ENCODE measurements at places on chromosomes 2 and 18.

GRCh38 chr2:20624884-20625485 lies 25.9 kb downstream of the HS1BP3 start:
- no peak for DNase-seq

GRCh38 chr2:189188115-189188805 lies 8.7 kb upstream of the COL5A2 start:
- DNase-seq = peak; percentile 50

DNA sequence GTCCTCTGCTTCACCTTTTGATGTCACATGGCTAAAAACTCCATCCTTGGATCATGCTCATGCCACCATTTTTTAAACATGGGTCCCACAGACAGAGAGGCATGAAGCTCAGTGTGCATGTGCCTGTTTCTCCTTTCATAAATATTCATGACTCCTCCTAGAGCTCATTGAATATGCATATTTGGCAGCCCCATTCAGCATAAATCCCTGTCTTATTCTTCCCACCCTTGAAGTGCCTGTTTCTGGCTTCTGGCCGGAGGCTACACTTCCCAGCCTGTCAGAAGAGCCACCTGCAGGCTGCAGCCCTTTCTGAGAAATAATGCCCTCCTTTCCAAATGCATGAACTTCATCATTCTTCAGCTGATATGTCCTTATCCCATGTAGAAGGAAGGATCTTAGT lies 109.7 kb downstream of the LDLRAD4 start:
- DNase-seq = no peak

GRCh38 chr2:10343658-10344057 lies 41.0 kb downstream of the HPCAL1 start:
- DNase-seq = no peak

GRCh38 chr2:1677821-1678165 lies 66.5 kb downstream of the PXDN start:
- no peak for DNase-seq

- no peak for DNase-seq
Measured at GRCh38 chr18:24762511-24762910, 302.1 kb downstream of the HRH4 start.

GRCh38 chr2:217356781-217357180 lies 496.9 kb upstream of the TNP1 start:
- DNase-seq = peak; percentile 60

DNA sequence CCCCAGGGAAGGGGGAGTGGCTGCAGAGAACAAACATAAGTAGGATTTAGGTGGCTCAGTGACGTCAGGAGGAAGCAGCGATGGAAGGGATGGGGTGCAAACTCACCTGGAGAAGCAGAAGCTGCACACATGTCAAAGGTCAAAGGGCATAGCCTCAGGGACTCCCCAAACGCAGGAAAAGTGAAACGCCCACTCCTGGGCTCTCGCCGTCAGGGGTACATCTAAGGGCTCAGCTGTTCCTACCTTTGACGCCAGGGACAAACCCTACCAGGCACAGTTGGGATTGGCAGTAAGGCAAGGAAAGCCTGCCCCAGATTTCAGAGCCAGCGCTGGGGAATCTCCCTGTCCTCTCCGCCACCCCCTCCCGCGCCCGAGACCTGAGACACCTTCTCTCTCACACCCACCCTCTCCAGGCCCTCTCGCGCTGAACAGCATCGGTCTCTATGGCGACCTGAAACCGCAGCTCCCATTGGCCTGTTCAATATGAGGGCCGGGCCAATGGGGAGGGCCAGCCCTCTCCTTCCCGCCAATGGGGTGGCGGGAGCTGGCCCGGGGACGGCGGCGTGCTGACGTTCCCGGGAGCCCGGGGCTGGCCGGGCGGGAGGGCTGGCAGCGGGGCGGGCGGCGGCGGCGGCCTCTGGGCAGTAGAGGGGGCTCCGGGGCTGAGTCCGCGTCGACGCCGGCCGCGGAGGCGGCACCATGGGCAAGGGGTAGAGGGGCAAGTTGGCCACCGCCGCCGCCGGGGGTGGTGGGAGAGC lies at the start of the genes CCDC148 and PKP4:
CCDC148 (minus strand) TSS at position 445 of the 758 bp plus-strand sequence; CDS start at position 131, 314 bp downstream.
PKP4 (plus strand) TSS at position 644 of the 758 bp plus-strand sequence. CDS start 76,233 bp downstream, outside the sequence.
- peak; percentile 94 for DNase-seq

DNA sequence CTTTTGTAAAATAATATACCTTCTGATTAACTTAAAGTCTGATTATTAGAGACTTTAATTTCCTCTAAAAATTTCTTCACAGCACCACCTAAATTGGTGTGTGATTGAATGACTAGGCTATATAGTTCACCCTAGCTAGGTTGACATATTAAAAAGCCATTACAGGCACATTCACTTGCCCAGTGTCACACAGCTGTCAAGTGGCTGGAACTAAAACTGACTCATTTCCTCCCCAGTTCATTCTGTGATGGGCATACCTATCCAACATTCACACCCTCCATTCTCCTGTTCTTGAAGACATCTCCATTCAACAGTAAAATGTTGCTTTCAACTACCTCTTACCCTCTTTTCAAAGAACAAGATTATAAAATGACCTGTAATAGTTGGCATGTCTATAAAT lies 334.5 kb downstream of the ARHGAP15 start:
- no peak for DNase-seq

- no peak for DNase-seq
Measured at GRCh38 chr2:121633463-121633862, 15.8 kb downstream of the CLASP1 start.

DNA sequence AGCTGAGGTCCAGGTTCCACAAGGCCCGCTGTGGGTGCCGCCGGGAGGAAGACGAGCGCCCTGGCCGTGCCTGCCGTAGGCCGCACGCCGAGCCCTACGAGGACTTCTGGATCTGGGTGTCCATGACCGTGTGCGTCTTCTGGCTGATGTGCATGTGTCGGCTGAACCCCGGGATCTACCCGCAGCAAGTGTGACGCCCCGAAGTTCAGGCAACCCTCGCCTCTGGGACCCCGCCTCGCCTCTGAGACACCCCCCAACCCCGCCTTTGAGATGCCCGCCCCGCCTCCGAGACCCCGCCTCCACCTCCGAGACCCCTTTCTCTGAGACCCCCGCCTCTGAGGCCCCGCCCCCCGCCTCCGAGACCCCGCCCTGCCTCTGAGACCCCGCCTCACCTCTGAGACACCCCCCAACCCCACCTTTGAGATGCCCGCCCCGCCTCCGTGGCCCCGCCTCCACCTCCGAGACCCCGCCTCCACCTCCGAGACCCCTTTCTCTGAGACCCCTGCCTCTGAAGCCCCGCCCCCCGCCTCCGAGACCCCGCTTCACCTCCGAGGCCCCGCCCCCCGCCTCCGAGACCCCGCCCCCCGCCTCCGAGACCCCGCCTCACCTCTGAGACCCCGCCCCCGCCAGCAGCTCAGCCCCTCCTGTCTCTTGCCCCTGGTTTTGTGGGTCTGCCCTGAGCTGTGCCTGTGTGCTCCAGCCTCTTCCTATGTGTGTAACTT lies 3.7 kb downstream of the RTP5 start:
- no peak for DNase-seq

- DNase-seq = no peak
Measured at GRCh38 chr2:218172845-218173244, 6.1 kb upstream of the CXCR1 start.

DNA sequence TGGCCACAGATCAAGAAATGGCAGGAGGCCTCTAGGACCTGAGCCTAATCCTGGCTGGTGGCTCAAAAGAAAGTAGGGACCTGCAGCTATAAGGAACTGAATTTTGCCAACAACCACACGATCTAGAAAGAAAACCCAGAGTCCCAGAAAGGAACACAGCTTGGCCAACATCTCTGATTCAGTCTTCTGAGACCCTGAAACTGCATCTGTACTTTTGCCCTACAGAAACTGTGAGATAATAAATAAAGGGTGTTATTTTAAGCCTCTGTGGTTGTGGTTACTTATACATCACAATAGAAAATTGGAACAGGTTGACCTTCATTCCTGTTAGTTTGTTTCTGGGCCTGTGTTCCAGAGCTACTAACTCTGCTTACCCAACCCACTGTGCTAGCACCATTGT lies 356.8 kb upstream of the ST6GAL2 start:
- DNase-seq = no peak

DNA sequence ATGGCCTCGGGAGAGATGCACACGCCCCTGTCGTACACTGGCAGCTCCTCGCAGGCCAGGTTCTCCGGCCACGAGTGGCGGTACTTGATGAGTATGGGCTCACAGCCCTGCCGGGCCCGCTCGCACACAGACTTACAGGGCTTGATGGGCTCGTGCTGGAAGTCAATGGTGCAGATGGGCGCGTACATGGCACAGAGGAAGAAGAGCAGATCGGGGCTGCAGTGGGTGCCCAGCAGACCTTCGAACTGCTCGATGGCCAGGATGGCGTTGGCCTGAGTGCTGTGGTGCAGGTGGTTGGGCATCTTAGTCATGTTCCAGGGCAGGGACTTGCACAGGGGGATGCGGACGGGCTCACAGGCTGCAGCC lies 359 bp downstream of the FRZB start:
- DNase-seq = no peak

Measured in EH (cell line).